ENCODE measurements at places on chromosomes 2 and 18.

DNA sequence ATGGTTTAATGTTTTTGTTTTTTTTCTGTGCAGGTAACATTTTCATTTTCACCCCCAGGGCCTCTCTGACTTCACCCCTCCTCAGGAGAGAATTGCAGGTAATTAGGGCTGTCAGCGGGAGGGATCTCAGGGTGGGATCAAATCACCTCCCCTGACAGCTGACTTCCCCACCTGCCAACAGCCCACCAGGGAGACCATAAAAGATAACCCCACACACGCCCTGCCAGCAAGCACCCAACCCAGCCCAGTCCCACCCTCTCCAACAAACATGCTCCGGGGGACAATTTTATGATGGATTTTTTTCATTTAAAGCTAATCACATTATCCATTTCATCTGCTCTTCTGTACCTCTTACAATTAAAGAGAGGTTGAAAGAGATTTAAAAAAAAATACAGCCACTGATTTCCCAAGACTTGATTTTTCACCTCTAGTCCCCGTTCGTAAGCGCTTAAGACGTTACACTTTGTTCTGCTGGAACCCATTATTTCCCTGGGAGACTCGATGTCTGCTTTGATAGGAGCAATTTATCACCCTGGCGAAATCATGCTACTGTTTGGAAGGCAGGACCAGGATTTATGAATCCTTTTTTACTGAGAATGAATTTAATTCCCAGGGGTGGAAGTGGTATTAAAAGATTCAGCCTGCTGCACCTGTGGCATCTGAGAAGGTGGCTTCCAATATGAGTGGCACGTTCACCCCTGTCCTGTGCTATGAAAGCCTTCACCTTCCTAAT, 232.9 kb upstream of the ID2 start:
- DNase-seq: no peak

GRCh38 chr2:54708584-54709335, 14.7 kb upstream of the EML6 start:
- DNase-seq: peak; percentile 12

DNA sequence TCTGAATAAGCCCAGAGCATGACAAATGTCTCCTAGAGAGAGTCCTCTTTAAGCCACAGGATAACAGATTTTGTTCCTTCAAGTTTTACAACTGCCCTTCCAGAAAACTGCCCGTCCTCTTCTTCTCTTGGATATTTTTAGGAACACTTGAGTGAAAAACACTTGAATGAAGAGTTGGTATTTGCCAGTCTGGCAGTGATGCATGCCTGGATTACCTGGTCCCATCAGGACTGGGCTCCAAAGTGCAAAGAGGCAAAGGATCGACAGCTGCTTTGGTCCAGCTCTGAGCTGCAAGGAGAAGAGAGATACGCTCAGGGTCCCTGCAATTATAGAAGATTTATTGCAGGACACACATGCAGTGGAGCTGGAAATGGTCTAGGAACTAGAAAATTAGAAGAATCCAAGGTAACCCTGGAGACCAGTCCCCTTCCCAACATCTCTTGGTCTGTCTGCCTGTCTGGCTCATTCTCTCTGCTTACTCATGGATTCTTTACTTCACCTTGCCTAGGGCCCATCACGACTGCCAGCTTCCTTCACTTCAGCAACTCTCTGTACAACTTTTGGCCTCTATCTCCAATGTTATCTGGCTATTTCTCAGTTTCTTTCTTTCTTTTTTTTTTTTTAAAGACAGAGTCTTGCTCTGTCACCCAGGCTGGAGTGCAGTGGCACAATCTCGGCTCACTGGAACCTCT, 112.1 kb upstream of the SIX2 start:
- DNase-seq: no peak

DNA sequence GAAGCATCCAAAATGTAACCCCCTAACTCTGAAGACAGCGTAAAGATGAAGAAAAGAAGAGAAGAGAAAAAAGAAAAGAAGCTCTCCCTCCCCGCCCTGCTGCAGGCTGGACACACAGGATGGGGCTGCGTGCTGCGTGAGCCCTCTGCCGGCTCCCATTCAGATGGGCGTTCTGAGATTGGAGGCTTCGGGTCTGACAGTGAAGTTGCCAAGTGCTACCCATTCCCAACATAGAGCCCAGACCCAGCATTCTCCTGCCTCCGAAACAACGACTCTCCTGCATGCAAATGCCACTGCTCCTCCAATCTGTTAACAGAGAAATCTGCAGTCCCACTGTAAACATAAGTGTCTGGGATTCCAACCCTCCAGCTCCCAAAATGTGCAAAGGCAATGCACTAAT, 234.9 kb downstream of the BCL11A start:
- no peak for DNase-seq

GRCh38 chr2:118510807-118511206, 336.6 kb downstream of the EN1 start:
- DNase-seq: no peak

GRCh38 chr18:45221363-45221762, 393.9 kb upstream of the SLC14A2 start:
- DNase-seq: peak; percentile 38

DNA sequence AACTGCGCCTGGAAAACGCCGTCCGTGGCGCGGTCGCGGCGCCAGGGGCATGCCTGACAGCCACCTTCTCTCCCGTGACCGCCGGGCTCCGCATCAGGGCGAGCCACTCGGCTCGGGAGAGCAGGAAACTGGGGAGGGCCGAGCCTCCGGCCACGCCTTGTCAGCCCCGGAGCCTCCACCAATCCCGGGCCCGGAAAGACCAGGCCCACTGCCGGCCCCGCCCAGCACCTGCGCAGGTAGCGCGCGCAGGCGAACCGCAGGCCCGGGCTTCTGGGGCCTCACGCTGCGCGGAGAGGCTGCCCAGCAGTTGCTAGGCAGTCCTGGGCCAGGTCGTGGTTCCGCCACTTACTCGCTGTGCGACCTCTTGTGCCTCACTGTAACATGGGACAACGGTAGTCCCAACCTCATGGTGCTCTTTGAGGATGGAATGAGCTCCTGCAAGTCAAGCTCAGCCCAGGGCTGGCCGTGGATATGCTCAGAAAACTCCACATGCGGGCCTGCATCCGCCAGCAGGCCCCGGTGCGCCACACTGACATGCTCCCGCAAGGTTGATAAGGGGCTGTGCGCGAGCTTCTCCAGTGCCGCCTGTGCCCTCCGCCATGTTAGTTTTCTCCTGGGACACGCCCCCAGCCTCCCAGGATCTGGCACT, 97.1 kb downstream of the INHBB start:
- DNase-seq: no peak

GRCh38 chr2:198468136-198468535, 663.7 kb downstream of the PLCL1 start:
- no peak for DNase-seq

DNA sequence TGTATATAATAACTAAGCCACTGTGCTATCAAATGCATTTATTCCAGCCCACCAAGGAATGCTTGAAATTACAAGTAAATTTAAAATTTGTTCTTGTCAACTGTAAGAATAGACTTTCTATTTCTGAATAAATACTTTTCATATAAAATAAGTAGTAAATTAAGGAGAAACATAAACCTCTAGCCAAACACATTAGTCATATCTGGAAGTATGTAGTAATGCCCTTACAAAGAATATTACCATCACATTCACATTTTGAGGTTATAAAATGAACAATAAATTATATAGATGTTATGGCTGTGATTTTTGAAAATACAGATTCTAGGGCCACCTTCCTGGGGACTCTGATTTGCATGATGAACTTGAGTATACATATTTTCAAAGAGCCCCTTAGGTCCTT, 54.7 kb downstream of the SERPINB7 start:
- no peak for DNase-seq

DNA sequence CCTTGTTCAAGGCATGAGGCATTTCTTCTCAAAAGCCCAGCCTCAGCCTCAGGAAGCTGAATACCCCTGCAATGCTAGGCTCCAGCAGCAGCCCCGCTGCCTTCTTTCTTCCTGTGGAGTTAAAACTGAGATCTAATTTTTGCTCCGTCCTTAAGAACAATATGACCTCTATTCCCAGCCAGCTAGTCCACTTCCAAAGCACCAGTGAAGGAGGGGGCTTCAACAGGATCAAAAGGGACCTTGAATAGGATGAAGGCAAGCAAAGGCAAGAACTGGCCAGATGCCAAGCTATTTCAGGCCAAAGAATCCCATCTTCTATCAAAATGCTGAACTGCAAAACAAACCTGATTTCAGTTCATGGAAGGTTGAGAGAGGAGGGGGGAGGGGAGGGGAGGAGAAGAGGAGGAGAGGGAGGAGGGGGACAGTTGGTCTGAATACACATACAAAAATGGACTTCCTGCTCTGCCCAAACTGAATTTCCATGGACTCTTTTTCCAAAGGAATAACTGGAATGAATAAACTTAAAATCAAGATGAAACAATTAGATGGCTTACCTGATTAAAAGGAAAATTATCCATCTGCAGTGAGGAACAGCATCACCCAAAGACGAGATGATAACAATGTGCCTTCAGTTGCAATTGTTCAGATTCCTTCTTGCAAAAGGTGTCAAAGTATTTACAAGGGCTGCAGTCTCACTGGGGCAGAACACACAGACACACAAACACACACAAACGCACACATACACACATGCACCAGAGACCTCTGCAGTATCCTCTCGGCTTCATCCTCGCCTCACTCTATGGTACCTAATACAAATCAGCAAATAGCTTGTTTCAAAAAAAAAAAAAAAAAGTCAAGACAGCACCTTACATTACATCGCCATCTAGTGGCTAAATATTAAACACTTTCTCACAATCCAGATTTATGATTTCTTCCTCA, at the start of gene SCN1A:
Gene SCN1A (minus strand): TSS at position 804 of the 939 bp plus-strand sequence. CDS start 54,399 bp downstream, outside the sequence.
- peak; percentile 40 for DNase-seq

GRCh38 chr2:13252615-13253014, 535.9 kb downstream of the TRIB2 start:
- no peak for DNase-seq

GRCh38 chr2:234768608-234769196, 183.1 kb upstream of the SH3BP4 start:
- DNase-seq: no peak

DNA sequence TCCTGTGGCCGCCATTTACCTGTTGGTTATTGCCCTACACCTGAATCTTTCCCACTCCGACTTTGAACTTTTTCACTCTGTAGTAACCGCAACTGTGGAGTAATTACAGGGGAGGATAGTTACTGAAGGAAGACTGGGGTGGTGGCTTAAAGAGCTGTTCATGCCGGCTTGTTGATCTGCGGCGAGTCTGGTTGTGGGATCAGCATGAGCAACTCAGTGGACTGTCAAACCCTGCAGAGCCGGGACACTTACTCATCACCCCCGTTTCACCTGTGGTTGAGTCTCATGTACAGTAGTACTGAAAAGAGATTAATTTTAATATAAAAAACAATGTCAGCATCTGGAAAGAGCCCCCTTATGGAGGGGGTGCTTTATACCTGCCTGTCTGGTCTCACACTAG, 2.1 kb downstream of the ASB1 start:
- DNase-seq: no peak

GRCh38 chr2:84217456-84217855, 241.6 kb downstream of the SUCLG1 start:
- DNase-seq: no peak

DNA sequence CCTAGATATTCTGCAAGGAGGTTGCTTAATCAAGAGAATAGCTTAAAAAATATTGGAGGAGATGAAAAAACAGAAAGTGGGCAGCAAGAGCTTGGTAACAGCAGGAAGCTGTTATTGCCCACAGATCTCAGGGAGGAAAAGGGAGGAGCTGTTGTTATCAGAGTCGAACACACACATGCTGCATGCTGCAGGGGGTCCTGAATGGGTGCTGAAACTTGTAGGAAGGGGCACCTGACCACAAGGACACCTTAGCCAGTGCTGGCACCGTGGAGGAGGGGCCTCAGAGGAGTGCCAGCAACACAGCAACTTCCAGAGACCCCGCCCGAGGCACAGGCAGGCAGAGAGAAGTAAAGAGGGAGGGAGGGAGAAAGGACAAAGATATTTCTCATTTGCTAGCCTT, 332.9 kb downstream of the SOCS6 start:
- DNase-seq: no peak

GRCh38 chr2:181190711-181191110, 210.3 kb downstream of the UBE2E3 start:
- peak; percentile 33 for DNase-seq

DNA sequence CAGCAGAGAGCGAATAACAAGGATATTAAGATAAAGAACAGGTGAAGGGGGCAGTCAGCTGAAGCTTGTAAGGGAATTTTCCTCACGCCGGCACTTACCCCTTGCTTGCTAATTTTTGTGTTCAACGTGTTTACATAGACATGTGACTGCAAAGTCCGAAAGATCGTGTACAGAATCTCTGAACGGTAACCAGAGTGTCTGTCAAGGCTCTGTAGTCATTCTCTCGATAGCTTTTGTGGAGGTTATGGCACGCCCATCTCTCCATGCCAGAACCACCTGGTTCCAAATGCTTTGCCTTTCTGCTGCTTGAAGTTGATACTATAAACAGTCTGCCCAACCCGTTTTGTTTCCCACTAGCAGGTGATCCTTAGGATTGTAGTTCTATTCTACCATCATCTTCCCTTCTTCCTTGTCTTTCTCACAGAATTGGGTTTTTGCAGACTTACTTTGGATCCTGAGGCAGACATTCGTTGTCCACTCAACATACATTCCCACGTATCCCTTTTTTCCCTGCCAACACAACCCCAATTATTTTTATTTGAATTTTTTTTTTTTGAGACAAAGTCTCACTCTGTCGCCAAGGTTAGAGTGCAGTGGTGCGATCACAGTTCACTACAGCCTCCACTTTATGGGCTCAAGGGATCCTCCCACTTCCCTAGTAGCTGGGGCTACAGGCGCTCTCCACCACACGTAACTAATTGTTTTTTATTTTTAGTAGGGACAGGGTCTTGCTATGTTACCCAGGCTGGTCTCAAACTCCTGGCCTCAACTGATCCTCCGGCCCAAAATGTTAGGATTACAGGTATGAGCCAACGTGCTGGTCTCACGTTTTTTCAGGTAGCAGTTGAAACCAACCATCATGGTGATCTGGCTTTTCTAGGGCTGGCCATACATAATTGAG, 1.3 kb upstream of the USP34 start:
- peak; percentile 48 for DNase-seq

DNA sequence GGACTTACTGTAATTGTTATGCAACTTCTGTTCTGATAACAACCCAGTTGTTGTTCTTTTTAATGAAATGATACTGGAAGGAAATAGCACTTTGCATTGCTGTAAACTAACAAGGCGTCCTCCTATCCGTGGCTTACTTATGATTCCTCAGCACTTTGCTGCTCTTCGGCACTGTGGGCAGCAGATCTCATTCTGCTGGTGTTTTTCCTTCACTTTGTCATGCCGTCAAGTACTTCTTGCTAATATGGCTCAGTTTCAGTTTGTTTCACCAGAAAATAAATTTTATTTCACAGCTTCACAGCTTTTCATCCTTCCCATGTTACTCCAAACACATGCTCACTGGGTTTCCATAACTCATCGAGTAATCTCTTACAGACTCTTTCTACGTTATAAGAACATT, 289.3 kb downstream of the MEIS1 start:
- no peak for DNase-seq

GRCh38 chr2:160381425-160381951, 112.1 kb downstream of the RBMS1 start:
- DNase-seq: peak; percentile 70

- DNase-seq: no peak
Observed at GRCh38 chr2:182080493-182080892, 94.8 kb downstream of the PPP1R1C start.

All from fibroblast of villous mesenchyme (primary cell).